ENCODE measurements at places on chromosomes 4 and X.

DNA sequence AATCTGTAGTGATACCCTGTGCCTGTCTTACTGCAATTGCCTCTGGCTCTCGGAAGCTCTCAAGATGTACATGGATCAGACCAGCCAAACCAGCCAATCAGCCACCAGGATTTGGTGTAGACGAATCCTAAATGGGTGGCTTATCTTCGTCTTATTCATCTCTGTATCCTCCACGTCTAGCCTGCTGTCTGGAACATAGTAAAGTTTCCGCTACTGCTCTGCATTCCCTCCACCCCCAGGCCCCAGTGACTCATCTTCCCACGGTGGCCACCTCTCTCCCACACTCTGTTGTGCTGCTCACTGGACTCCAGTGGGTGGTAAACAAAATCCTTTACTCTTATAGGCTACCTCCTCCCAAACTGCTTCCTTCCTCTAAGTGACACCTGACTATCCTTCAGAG, 37.8 kb downstream of the SEPTIN6 start:
- DNase-seq = no peak

GRCh38 chr4:39484582-39485272, 25.9 kb downstream of the LIAS start:
- DNase-seq = no peak

- DNase-seq = no peak
Measured at GRCh38 chrX:136828830-136829229, 48.1 kb upstream of the ARHGEF6 start.

DNA sequence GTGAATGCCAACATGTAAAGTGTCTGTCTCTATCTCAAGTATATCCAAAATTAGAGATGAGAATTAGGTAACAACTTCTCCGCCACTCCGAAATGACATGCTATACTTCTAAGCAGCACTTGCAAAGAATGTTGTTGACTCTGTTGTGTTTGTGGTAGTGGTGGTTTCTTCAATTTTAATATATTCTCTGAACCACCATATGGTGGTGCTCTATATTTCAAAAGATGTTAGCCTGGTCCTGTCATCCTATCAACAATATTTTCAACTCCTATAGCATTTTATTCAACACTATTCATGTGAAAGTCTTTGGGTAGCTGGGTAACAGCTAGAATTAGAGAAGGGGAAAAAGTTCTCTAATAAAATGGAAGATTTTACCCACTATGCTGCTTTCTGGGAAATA, 1622.8 kb upstream of the IGFBP7 start:
- DNase-seq = no peak

DNA sequence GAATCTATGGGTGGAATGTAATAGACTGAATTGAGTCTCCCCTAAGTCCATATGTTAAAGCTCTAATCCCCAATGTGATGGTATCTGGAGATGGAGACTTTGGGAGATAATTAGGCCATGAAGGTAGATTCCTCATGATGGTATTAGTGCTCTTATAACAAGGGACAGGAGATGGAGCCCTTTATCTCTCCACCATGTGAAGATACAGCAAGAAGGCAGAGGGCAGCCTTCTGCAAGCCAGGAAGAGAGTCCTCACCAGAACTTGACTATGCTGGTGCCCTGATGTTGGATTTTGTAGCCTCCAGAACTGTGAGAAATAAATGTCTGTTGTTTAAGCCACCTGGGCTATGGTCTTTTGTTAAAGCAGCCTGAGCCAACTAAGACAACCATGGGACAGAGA, 76.4 kb upstream of the F8A3 start:
- DNase-seq = no peak
